Stimulated activated naive CD4-positive, alpha-beta T cell treated with Interleukin-2 at 50 U/mL for 16 hours (primary cell): ENCODE measurements at places on chromosomes 12 and 14.
A peak's percentile ranks its signal among the peaks of the same experiment; 100 is the strongest.

- no peak for DNase-seq
Observed at GRCh38 chr12:25284024-25284423, 33.3 kb upstream of the KRAS start.

DNA sequence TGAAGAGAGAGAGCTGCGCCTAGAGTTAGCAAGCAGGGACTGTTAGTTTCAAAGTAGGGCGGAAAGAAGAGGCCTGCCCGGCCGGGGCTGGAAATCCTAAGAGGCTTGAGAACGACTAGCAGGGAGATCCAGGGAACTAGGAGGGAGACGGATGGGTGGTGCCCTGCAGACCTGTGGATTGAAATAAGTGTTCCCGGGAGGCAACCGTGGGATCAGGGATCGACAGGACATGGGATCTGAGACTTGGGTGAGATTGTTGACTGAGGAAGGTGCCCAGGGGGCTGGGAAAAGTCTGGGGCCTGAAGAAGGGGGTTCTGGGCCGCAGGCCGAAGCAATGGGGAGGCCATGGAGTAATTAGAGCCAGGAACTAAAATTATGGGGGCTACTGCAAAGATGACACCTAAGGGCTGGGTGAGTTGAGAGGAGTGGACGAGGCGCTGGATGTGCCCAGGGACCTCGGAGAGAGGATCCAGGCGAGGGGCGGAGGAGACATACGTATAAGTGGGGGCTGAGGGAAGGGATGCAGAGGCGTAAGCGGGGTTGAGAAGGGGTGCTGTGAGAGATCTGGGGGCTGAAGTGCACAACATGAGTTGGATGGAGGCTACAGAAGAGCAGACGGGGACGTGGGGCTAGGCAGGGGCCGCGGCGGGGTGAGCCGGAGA lies 635 bp downstream of the LTA4H start:
- peak; percentile 37 for DNase-seq

GRCh38 chr12:65022960-65023359 lies 98.1 kb downstream of the WIF1 start:
- DNase-seq: no peak

GRCh38 chr12:120346681-120347080 lies 19.1 kb upstream of the PLA2G1B start:
- no peak for DNase-seq

- no peak for DNase-seq
Observed at GRCh38 chr14:92967346-92967926, 44.5 kb downstream of the CHGA start.

- no peak for DNase-seq
Observed at GRCh38 chr12:106564678-106565329, 18.0 kb upstream of the RFX4 start.

- DNase-seq: no peak
Observed at GRCh38 chr14:83873669-83874068, 1656.3 kb upstream of the FLRT2 start.

DNA sequence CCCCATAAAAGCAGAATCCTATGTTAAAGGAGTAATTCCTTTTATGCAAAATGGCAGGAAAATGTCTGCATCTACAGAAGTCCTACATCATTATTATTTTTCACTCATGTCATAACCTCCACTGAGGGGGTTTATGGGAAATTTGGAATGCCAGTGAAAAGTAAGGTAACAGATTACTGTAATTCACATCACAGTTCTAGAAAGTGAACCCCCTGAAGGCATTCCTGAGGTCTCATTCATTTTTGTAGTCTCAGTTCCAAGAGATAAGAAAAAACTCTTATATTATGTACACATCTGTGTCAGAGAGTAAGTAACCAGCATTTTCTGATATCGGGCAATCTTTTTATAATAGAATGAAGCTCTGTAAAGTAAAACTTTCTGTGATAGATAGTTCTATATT lies 28.8 kb upstream of the BCAT1 start:
- no peak for DNase-seq

DNA sequence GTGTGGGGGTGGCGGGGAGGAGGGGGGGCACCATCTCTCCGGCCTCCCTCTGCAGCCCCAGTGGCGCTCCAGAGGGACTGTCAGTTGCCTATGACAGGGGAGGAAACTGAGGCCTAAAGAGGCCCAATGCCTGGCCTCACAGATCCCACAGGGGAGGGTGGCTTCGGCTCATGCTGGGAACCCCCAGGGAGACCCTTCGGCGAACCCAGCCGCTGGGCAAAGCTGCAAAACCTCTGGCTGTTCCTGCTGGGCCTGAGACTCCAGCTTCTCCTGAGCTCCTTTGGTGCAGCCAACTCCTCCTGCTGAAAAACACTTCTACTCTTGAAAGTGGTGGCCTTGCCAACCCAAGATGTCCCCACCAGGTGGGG lies 170.1 kb upstream of the RTL1 start:
- no peak for DNase-seq

GRCh38 chr12:13630354-13630753 lies 351.0 kb downstream of the GRIN2B start:
- no peak for DNase-seq

DNA sequence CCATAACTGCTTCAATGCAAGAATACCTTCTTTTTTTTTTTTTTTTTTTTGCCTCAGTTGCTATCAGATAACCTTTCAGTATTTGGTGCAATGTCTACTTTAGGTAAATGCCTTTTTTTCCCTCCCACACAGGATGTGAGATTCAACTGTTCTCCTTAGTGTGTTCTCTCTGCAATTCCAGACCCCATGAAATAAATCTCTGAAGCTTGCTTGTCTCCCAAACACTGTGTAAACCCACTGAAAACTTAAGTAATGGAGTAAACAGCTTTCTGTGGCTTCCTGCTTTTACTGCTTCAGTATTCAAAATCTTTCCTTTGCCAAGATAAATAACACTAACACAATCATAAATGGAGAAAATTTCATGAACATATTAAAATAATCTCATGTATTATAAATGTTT lies 55.8 kb upstream of the CLEC14A start:
- DNase-seq: no peak

- DNase-seq: no peak
Observed at GRCh38 chr12:49560695-49561094, 7.2 kb downstream of the MCRS1 start.

DNA sequence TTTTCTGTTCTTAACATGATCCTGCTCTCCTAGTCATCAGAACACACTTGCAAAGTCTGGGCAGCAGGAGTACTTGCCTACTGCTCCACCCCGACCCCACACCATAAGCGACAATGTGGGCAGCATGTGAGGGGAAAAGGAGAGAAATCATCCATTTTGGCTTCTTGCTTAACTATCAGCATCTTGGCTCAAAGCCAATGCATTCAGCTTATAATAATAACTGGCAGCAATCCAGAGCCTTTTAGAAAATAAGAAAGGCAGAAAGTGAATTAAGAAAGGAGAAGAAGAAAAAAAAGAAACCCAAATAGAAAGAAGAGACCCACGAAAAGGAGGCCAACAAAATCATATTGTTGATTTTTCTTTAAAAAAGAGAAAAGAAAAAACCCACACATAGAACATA lies 930.8 kb downstream of the BCL11B start:
- DNase-seq: no peak

DNA sequence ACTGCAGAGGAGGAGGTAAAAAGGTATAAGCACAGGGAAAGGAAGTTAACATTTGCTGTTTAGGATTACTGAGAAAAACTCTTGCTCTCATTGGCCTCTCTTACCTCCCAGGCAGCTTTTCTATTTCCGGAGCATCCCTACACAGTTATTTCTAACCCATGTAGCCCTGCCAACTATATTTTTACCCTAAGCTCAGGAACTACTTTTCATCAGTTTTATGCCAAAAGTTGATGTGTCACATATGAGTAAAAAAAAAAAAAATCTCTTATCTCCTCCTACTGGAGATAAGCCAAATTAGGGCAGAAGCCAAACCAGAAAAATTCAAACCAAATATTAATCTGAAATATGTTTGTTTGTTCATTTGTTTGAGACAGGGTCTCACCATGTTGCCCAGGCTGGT lies 34.4 kb upstream of the PSMA6 start:
- DNase-seq: no peak

- DNase-seq: no peak
Observed at GRCh38 chr14:91339671-91340369, 77.8 kb downstream of the CCDC88C start.

DNA sequence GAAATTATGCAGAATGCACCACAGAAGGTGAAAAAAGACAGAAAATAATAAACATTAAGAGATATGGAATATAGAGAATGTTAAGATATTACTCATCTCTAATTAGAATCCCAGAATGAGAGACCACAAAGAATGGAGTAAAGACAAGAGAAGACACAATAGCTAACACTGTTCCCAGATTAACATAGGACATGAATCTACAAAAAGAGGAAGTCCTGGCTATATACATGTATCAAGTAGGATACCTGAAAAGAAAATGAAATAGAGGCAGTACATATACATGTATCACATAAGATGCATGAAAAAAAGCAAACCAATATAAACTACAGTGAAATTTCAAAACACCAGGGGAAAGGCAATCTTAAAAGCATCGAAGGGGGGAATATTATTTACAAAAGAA lies 5.6 kb upstream of the EPS8 start:
- no peak for DNase-seq

DNA sequence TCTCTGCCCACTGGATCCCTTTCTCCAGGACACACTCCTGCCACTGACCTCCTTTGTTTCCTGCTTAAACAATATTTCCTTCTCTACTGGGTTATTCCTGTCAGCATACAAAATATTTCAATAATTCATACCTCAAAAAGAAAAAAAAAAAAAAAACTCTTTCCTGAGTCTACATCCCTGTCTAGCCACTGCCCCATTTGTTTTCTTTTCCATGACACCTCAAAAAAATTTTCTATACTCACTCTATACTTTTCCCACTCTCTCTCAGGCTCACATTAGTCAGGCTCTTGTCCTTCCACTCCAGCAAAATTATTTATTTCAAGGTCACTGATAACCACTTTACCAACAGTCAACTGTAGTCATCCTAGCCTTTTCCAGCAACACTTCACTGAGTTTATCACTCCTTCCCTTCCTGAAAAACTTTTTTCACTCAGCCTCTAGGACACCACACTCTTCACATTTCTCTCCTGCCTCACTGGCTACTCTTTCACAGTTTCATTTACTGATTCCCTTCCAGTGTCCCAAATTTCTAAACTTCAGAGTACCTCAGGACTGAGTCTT lies 29.4 kb upstream of the GXYLT1 start:
- DNase-seq: no peak

DNA sequence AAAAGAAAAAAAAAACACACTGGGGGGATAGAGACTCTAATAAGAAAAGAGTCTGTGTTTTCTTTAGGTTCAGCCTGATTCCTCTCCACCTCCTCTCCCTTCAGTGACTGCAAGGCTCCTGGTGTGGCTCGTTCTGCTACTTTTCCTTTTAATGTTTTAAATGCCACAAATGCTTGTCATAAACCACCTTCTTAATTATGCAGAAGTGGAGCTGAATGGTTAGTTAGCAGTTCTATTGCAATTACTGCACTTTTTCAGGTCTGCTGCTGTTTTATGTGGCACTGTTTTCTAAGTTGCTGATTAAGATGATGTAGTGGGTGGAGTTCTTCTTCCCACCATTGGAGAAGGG lies 878.1 kb downstream of the DIO2 start:
- DNase-seq: no peak

DNA sequence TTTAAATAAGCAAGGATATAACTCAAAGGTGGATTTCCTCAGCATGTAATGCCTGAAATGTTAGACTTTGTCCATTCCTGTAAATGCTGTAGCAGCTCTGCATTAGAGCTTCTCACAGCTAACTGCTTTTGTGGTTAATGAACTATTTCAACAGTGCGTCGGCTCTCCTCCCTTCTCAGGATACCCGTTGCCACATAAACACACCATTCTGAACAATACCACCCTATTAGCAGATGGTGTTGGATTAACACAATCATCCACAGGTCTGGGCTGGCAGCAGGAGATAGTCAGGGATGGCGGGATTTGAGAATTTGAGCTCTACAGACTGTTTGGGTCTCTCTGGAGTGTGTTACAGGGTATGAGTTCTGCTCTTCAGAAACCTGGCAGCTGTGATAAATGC lies 33.5 kb upstream of the C12orf42 start:
- DNase-seq: no peak

DNA sequence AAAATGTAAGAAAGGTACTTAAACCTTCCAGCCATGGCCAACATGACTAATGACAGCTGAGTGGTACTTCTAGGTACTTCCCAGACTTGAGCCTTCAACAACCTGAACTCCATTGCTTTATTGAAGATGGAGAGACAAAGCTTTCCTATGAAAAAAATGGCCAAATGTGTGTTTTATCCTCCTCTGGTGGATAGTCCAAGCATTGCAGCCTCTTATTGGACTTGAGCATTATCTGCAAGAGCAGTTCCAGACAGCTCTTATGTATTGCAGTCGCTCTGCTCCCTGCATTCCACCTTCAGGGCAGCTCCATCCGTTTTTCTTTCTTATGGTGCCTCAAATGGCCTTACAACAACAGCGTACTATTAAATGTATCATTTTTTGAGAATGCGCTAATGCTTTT lies 588.2 kb downstream of the NRXN3 start:
- DNase-seq: no peak

- DNase-seq: no peak
Observed at GRCh38 chr12:562634-563033, 100.6 kb downstream of the NINJ2 start.

DNA sequence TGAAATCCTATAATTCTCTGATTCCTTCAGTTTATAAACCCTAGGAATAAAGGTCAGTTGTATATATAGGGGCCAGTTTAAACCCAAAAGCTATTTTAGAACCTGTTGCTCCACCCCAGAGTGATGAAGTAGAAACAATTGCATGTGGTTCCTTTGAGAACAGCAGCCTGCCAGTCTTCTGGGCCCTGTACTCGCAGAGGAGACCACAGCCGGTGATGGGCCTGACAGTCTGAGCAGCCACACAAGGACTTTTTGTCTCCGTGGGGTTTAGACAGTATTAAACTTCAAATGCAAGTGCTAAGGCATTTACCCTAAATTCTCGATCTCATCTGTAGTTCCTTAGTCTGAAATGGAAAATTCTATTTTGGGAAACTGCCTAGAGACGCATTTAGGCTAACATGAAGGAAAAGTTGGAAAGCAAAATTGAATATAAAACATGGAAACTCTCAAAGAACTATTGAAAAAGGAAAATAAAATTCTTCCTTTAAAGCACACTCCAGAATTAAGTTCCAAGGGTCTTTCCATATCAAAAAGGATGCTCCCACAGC lies 80.6 kb downstream of the PRICKLE1 start:
- DNase-seq: no peak

- no peak for DNase-seq
Observed at GRCh38 chr12:80814453-80814852, 97.7 kb downstream of the MYF5 start.

DNA sequence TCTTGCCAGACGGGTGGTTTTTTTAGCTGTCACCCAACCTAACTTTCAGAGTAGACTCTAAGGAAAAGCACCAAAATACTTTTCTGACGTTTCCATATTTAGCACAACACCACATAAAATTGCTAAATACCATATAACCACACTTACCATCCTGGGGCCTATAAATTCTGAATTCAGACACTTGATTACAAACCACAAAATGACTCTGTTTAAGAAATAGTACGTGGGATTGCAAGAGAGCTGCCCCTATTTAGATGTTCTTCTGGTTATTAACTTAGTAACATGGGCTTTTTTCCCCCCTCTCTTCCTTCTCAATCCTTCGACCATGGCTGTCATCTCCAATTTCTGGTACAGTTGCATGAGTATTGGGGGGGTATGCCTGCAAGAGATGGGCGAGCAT lies 287.7 kb downstream of the BMP4 start:
- no peak for DNase-seq
